ENCODE measurements at places on chromosomes 4 and X.

DNA sequence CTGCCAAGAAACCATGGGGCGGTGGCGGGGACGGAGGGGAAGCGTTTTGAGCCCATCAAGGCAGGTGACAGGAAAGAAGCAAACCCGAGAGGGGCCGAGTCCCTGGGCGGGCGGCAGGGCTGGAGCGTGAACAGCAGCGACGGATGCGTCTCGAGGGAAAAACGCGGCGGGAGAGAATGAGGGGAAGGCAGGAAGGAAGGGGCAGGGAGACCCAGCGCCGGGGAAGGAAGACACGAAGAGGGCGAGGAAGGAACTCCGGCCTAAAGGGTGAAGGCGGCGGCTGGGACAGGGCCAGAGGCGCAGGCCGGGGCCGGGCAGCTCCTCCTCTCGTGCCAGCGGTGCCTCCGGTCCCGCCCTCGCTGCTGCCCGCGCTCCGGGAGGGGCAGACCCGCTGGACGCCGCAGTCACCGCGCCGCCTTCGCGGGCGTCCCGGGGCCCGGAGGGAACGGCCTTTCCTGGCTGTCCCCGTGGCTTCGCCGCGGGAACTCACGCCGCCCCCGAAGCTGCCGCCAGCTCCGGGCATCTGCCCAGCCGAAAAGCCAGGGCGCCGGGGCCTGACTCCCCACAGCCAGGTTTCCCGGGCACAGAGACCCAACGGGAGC is 751 bp upstream of the RGS12 start:
- DNase-seq, result no peak

- no peak for DNase-seq
Observed at GRCh38 chr4:81745050-81745449, 273.3 kb upstream of the RASGEF1B start.

GRCh38 chrX:24332878-24333277 is 19.0 kb upstream of the SUPT20HL2 start:
- DNase-seq, result no peak

DNA sequence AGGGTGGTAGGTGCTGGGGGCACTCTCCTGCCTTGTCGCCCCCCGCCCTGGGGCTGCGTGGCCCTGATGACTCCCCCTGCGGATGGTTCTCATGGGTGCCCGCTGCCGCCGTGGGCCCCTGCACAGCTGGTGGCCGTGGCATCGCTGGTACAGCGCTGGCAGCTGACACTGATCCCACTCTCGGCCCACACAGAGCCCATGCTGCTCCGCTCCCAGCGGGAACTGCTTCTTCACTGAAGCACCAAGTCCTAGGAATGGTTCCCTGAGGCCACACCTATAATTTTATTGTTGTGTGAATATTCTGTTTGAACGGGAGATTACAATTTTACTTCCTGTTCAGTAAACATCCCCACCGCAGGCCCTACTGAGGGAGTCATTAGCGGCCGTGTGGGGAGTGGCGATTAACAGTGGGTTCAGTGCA is 138.6 kb upstream of the NKX1-1 start:
- DNase-seq, result no peak

DNA sequence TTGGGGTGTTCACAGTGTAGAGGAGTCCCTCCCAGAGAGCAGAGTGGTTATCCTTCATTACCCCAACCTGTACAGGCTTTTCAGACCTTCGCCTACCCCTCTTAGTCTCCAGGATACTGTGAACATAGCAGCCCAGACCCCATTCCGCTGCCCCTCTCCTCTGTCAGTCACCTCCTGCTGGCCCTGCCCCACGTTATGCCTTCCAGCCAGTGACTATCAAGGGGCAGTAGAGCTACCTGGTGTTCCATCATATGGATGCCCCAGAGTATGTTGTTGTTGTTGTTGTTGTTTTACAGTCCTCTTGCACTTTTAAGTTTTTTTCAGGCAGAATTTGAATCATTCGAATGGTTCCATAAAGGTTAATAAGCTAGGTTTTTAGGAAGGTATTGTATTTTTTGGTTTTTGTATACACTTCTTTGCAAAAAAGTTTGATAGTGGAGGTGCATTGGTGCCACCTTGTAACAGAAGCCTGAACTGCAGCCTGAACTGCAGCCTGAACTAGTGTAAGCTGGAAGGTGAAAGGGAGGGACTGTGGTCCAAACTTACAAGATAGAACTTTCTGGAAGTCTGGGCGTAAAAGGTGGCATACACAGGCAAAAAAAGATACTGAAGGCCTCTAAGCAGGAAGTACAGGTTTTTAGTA is 101.4 kb upstream of the RAB40AL start:
- no peak for DNase-seq

DNA sequence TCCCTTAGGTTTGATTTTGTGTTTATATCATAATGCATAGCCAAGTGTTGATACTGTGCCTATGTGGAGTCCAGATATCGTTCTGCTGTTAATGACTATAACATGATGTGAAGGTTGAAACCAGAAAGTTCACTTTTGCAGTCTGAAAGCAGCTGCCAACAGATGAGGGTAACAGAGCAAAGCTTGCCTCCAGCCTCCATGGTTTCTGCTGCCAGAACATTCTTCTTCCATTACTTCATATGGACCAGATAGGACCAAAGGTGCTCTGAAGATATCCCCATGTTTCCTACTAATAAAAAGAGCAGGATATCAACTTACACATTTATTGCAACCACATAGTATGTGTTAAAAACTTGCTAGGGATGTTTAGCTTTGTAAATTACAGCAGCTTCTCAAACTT is 394.1 kb downstream of the SPRY1 start:
- DNase-seq, result no peak

DNA sequence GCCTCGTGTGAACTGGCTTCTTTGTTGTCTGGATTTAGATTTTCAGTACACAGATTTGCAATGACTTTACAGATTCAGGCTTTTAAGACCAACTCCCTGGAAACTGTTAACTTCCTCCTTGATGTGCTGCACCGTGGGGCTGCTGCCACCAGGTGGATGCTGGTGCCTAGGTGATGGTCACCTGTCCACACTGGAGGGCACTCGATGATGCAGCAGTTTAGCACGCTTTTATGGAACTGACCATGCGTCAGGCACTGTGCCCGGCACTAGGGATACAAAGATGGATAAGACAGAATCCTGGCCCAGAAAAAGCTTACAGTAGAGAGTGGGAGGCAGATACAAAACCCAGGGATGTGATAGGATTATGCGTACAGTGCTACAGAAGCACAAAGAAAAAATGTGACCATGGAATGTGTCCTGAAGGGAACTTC is 180.7 kb downstream of the CEP135 start:
- DNase-seq, result no peak

DNA sequence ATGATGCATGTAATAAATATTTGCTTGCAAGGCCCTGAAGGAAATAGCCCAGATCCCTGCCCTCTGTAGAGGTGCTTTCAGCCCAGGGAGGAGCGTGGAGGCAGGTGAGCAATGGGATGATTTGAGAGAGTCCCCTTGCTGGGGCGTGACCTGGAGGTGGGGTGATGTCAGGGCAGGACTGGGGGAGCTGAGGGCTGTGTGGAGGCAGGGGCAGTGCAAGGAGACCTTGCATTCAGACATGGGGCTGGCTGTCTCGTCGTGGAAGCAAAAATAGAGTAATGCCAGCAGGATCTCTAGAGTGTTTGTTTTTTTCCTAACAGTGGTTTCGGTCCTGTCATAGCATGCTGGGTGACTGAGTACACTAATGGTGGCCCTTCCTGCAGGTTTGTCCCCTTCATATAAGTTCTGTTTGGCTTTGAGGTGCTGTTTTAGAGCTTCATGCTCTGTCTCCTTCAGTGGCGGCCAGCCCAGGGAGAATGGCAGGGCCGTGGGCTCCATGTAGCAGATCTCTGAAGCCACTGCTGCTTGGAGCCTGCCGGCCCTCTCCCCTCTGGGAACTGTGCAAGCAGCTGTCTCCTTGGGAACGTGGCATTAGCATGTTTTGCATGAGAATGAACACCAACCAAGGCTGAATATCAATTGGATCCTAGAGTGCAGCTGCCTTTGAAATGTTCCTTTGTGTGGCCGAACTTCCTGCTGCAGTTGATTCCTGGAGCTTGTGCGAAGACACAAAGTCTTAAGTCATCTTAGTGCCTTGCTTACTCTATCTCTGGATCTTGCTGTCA is 39.3 kb upstream of the CLDN34 start:
- peak; percentile 10 for DNase-seq

DNA sequence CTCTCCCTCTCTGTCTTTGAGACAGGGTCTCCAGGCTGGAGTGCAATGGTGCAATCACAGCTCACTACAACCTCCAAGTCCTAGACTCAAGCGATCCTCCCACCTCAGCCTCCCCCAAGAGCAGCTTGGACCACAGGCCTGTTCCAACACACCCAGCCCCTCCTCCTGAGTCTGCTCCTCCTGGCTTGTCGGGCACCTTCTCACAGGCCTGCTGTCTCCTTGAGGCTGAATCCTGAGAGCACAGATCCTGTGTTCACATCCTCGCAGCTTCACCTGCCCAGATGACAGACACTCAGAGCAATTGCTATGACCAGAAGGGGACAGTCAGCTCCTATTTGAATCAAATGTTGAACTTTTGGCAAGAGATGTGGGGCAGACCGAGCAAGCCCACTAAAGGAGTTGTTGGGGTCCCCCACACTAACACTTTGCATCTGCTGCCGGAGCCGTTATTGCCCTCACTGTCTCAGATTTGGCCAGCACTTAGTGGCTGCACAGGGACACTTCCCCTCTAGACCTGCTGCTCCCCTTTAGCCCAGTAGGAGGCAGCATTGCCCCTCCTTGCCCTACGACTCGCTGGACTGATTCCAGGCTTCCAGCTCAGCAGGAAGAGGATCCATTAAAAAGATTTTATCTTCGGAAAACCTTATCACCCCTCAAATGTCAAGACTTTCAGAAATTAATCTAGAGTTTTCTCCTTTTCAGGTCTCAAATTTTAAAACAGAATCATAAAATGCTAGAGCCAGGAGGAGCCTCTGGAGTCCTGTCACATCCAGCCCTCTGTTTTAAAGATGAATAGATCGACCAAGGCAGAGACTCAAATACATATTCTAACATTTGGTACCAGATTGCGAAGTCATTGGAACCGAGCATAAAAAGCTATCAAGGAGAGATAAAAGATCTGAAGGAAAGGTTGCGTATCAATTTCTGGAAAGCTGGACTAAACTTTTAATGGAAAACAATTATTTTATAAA is 113.7 kb downstream of the USP46 start:
- DNase-seq, result peak; percentile 26

DNA sequence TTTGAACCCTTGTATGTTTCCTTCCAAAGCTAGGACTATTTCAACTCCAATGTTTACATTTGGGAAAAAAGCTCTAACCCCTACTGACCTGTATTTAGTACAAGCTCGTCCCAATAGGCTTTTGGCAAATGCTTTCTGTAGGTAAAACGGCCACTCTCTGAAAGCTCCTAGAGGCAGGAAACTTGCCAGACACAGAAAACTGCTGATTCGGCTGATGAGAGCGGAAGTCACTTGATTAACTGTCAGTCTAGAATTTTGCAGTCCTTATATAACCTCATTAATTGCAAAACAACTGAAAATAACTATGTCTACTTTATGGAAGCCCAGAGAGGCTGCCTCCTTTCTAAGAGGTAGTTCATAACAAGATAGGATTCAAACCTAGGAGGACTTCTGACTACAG is 108.1 kb downstream of the TSPAN7 start:
- DNase-seq, result no peak

GRCh38 chr4:182842104-182842600 is 75.0 kb downstream of the DCTD start:
- DNase-seq, result no peak

DNA sequence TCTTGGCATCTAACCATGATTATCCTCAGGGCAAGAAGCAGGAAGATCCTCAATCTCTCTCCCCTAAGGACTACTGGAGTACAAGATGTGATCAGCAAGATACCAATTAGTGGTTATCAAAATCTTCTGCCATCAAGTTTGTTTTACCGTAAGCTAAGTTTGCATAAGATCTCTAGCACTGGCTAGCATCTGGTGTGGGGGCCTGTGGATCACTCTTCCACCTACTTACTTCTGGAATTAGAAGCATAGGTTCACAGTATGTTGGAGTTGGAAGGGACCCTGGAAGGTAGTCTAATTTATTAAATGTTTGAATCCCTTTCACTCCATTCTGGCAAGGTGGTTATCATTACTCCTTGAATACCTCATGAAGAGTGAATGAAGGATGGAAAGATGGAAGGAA is 93.3 kb upstream of the BANK1 start:
- DNase-seq, result no peak

DNA sequence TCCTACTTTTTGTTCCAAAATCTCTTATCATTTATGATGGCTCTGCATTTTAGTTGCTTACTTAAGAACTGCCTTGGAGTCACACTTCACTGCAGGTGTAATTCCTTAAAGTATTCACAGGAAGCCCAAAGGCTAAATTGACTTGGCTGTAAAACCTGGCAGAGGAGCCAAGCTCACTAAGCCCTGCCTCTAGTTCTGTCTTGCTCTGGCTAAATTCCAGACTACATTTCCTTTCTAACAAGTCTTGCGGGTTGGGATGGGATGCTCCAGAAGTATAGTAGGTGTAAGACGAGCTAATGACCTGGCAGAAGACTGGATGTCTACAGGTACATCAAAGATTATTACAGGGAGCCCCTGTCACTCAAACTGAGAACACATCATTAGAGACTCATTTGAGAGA is 924.0 kb upstream of the INTU start:
- DNase-seq, result no peak

Data from nucleus accumbens (tissue), 56 donors.